NCI-H524 (cell line): ENCODE measurements at places on chromosomes 6 and 20.

DNA sequence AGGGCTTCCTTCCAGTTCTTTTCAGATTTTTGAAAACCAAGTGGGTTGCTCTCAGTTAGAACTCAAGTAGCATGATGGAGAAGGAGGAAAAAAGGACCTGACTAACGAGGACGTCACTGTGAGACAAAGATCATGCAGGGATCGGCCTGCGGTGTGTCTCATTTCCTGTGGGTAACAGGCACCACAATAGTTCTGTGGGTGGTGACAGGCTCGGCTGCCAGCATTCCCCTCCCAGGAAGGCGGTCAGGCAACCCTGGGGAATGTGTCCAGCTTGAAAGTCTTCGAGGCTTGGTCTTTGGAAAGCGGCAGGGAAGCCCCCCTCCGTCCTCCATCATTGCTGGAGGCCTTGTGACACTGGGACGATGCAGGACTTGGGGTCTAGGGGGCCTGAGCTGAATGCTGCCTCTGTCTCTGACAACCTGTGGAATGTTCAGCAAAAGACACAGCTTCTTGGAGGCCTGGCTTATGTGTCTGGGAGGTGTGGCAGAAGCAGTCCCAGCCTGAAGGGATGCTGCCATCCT lies 121.0 kb downstream of the BCAS1 start:
- no peak for DNase-seq

GRCh38 chr6:89033461-89033860 lies 47.1 kb upstream of the PNRC1 start:
- DNase-seq, result no peak

DNA sequence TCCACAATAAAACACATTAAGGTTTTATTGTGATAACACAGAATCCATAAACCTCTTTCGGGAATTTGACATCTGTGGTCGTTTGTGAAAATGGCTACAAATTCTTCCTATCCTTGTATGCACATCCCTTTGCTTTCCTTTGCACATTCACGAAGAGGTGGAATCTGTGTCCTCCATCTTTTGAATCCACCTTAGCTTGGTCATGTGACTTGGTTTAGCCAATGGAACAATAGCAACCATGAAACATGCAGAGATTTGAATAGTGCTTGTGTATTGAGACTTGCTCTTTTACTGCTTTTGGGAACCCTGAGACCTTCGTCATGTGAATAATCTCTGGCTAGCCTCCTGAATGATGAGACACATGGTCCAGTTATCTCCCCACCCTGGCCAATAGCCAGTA lies 49.7 kb upstream of the NOP56 start:
- DNase-seq, result peak; percentile 6

DNA sequence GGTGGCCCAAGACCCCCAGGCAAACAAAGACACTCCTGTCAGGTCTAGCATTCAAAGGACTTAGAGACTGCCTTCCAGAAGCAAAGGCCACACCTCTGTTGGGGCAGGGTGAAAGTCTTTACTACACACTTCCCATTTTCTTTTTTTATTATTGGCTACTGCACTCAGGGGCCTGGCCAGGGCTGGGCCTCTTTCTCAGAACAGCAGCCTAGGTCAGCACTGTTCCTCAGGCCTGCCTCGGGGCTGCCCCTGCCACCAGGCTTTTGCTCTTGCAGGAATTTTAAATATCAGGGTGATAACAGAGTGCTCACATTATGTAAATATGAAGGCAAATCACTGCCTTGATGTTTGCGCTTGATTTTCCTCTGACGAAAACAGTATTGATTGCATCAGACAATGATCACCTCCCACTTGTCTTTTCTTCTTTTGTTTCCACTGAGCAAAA lies 18.5 kb downstream of the GSTA4 start:
- no peak for DNase-seq

DNA sequence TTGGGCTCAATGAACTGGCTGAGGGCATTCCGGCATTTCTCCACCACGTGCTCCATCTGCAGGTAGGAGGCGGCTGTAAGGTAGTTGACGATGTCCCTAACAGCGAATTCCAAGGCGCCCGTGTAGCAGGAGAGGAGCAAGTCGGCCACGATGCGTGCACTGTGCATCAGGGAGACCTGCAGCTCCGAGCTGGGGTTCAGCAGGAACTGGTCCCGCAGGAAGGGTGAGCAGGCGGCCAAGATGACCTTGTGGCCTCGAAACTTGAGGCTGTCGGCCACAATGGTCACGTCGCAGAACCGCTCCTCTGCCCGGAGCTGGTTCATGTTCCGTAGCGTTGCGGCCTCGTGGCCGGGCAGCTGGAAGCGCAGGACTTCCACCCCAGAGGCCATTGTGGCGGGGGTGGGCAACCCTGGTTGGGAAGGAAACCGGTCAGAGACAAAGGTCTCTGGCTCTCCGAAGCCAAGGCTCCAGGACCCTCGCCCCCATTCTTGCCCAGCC lies 920 bp downstream of the ZBTB12 start:
- DNase-seq, result no peak

- no peak for DNase-seq
Observed at GRCh38 chr6:15305496-15305895, 59.6 kb downstream of the JARID2 start.

DNA sequence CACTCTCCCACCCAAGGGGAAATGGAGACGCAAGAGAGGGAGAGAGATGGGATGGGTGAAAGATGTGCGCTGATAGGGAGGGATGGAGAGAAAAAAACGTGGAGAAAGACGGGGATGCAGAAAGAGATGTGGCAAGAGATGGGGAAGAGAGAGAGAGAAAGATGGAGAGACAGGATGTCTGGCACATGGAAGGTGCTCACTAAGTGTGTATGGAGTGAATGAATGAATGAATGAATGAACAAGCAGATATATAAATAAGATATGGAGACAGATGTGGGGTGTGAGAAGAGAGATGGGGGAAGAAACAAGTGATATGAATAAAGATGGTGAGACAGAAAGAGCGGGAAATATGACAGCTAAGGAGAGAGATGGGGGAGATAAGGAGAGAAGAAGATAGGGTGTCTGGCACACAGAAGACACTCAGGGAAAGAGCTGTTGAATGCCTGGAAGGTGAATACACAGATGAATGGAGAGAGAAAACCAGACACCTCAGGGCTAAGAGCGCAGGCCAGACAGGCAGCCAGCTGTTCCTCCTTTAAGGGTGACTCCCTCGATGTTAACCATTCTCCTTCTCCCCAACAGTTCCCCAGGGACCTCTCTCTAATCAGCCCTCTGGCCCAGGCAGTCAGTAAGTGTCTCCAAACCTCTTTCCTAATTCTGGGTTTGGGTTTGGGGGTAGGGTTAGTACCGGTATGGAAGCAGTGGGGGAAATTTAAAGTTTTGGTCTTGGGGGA lies 754 bp downstream of the TNF start:
- DNase-seq, result peak; percentile 59

DNA sequence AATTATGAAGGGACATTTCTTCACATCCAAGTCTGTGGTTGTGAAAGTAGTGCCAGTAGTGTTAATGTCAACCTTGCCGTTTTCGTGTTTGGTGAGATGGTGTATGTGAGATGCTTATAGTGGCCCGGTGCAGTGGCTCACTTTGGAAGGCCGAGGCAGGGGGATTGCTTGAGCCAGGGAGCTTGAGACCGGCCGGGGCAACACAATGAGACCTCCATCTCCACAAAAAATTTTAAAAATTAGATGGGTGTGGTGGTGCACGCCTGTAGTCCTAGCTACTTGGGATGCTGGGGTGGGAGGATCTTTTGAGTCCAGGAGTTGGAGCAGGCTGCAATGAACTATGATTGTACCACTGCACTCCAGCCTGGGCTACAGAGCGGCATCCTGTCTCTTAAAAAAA lies 37.4 kb downstream of the PNLDC1 start:
- no peak for DNase-seq

GRCh38 chr6:34836451-34836850 lies 44.6 kb downstream of the BLTP3A start:
- DNase-seq, result no peak

GRCh38 chr6:151763938-151764680 lies 43.4 kb upstream of the ESR1 start:
- peak; percentile 75 for DNase-seq

- no peak for DNase-seq
Observed at GRCh38 chr6:135096403-135097130, 41.9 kb upstream of the HBS1L start.

DNA sequence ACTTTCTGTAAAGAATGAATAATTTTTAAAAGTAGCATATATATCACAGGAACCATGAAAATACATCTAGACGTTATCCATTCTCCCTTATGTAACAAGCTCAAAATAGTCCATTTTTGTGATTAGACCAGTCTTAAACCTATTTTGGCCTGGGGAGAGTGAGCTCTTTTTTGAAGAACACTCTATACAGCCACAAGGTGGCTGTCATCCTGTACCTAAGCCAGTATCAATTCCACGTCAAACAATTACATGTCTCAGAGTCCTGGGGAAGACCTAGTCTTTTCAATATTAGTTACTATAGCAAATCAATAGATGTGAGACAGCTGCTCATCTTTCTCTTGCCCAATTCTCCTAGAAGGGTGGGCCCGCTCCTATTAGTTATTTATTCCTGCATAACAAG lies 28.4 kb downstream of the FBXO5 start:
- DNase-seq, result peak; percentile 34

GRCh38 chr6:128204616-128205015 lies 303.8 kb upstream of the THEMIS start:
- no peak for DNase-seq

DNA sequence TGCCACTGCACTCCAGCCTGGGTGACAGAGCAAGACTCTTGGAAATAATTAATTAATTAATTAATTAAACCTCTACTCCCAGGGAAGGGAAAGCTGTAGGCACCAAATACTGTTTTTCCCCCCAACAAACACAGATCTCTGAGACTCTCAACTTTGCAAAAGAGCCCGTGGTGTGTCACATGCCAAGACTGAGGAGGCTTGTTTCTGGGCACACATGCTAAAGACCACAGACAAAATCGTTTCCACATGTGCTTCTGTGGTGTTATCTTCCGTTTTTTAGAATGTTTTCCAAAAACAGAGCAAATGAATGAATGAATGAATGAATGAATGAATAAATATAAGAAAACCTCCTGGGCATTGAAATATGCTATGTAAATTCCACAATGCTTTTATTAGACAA lies 55.6 kb upstream of the ATXN1 start:
- DNase-seq, result no peak

GRCh38 chr6:74287932-74288331 lies 591.9 kb downstream of the CD109 start:
- DNase-seq, result no peak

DNA sequence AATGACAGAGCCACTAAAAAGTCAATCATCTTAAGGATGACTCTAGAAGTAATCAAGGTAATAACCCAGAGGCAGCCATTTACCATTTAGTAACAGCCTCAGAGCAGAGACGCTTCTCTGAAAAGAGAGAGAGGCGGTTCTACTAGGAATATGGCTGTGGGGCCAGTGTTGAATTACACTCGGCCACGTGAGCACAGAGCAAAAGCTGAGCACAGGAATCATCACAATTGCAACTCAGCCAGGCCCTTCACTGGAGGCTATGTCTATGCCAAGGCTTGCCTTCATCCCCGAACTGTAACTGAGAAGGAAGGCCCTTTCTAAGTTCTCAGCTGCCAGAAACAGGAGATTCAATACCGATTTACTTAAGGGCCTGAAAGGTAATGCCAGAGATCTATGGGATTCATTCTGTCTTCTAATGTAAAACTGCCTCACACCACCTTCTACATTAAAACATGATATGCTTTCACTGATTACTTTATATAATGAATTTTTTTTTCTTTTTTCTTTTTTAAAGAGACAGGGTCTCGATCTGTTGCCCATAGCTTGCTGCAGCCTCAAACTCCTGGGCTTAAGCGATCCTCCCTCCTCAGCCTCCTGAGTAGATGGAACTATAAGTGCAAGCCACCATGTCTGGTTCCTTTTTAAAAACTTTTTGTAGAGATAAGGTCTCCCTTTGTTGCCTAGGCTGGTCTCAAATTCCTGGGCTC lies 67.6 kb downstream of the NUDT3 start:
- DNase-seq, result no peak

- DNase-seq, result no peak
Observed at GRCh38 chr6:44088827-44089590, 38.2 kb downstream of the MRPL14 start.

DNA sequence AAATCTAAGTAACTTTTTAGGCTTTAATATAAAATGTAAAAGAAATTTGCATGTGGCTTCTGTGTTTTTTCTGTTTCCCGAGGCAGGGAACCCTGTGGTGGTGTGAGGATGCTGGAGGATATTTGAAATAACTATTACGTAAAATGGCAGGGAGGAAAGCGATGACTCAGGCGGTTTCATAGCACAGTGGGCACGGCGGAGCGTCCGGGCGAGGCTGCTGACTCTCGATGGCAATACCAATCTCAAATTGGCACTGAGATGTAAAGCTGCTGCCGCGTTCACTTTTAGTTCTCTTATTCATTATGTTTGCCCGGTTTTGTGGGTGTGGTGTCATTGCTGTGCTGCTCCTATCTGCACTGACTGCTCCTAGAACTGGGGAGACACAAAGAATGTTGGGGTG lies 254.3 kb downstream of the THBS2 start:
- no peak for DNase-seq

DNA sequence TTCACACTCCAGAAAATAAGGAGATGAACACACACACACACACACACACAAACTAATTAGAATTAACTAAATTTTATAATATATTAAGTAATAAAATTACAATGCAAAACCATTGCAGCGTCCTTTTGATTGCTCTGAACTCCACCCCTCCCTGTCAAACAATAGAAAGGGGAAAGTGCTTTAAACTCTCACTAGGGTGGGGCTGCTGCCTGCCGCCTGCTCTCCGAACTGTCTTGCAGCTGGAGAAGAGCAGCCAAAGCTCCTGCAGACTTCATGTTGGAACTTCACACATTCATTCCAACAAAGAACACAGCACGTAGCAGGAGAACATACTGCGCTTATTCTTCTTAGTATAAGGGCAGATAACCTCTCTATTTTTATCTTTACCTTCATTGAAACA lies 83.2 kb downstream of the GCLC start:
- no peak for DNase-seq

DNA sequence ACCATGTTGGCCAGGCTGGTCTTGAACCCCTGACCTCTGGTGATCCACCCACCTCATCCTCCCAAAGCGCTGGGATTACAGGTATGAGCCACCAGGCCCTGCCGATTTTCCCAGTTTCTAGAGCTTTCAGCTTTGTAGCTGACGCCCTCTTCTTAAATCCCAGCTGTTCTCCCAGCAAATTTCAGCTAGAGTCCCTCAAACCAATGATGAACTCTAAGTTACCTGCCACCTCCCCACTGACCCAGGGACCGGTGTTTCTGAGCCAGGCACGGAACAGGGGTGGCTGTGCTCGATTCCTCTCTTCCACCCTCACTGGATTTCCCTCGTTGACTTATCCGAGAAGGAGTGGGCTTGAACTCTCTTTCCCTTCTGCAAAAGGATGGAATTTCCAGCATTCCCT lies 39.1 kb downstream of the SUN5 start:
- no peak for DNase-seq

GRCh38 chr6:53378208-53378607 lies 29.5 kb upstream of the ELOVL5 start:
- DNase-seq, result no peak

GRCh38 chr6:125773387-125774341 lies 17.1 kb upstream of the NCOA7 start:
- no peak for DNase-seq

- DNase-seq, result peak; percentile 78
Observed at GRCh38 chr20:45771182-45771759, 20.4 kb downstream of the WFDC3 start.
